ENCODE measurements at places on chromosomes 5 and 9. TPM values are rescaled to one million over a fixed set of nuclear protein-coding genes. Genes with fewer than 3 reads are reported as not detected.

Gene PCDHGA8
- 0.19 TPM for polyA plus RNA-seq

Gene IGFBPL1
- polyA plus RNA-seq: 3.8 TPM

Gene LRRC19
- 83.7 TPM for polyA plus RNA-seq

Gene FOXD4L6
- polyA plus RNA-seq: 0.06 TPM

Gene LTC4S
- polyA plus RNA-seq: 2.9 TPM

Gene CATSPER3
- polyA plus RNA-seq: 1.4 TPM

Gene DDX4
- 0.10 TPM for polyA plus RNA-seq

Gene SPATA31D3
- not detected for polyA plus RNA-seq

Gene LCN15
- polyA plus RNA-seq: 14.0 TPM

Gene GABRB2
- 3.7 TPM for polyA plus RNA-seq

Gene BAAT
- polyA plus RNA-seq: 0.60 TPM

Gene TMEM174
- polyA plus RNA-seq: not detected

Gene MUSK
- 1.1 TPM for polyA plus RNA-seq

Gene ANKRD31
- 0.21 TPM for polyA plus RNA-seq

Gene ANXA1
- polyA plus RNA-seq: 79.3 TPM

Gene GABRA1
- polyA plus RNA-seq: 0.61 TPM

Gene ARHGEF39
- polyA plus RNA-seq: 5.2 TPM

Gene C9orf153
- polyA plus RNA-seq: 0.22 TPM

Data from large intestine (tissue), 12 donors.